ENCODE measurements at places on chromosomes 12 and 14. TPM values are rescaled to one million over a fixed set of nuclear protein-coding genes. Genes with fewer than 3 reads are reported as not detected.

The SPTB gene
- 1.2 TPM for polyA plus RNA-seq

The KLHDC1 gene
- polyA plus RNA-seq, result 0.65 TPM

The IRAK3 gene
- polyA plus RNA-seq, result 7.8 TPM

The TXNDC16 gene
- polyA plus RNA-seq, result 1.6 TPM

The TBC1D30 gene
- 9.3 TPM for polyA plus RNA-seq
